SK-N-MC (cell line): ENCODE measurements at places on chromosomes 11 and 22.

GRCh38 chr11:77049026-77049425 is 14.8 kb downstream of the B3GNT6 start:
- no peak for DNase-seq

DNA sequence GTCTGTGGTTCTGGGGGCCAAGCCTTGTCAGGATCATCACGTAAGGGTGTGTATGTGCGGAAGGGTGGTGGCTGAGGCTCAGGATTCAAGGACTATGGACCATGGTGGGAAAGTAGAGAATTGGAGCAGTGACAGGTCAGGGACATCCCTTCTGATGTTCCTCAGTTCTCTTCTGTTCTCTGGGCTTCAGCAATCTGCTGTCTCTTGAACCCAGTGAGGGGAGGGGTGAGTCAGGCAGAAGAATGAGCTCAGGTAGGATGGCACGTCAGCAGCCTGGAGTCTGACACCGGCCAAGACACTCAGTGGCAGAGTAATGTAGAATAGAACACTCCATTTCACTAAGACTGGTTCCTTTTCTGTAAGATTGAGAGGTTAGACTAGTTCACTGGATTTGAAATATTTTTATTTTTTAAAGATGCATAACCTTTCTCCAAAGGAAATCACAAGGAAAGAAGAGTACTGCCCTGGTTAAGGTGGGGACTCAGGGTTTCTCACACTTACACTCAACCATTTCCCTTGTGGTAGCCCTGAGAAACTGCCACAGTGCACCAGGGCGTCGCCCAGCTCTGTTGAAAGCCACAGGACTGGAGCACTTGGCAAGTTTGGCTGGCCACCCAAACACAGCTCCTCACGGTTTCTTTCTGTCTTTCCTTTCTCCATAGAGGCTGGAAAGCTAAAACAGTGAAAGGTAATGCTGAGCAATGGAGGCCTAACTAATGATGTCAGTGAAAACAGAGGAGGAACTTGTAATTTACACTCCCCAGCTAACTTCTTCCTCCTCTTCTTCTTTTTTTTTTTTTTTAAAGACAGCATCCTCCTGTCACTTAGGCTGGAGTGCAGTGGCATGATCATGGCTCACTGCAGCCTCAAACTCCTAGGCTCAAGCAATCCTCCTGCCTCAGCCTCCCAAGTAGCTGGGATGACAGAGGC is 23.1 kb upstream of the MICAL2 start:
- DNase-seq = no peak

- DNase-seq = peak; percentile 24
Observed at GRCh38 chr11:36478700-36479329, 31.3 kb downstream of the TRAF6 start.

- no peak for DNase-seq
Observed at GRCh38 chr11:101666916-101667315, 83.1 kb upstream of the TRPC6 start.

GRCh38 chr11:123570939-123571580 is 83.4 kb downstream of the SCN3B start:
- no peak for DNase-seq

- DNase-seq = no peak
Observed at GRCh38 chr11:76579056-76579751, 91.3 kb downstream of the LRRC32 start.

DNA sequence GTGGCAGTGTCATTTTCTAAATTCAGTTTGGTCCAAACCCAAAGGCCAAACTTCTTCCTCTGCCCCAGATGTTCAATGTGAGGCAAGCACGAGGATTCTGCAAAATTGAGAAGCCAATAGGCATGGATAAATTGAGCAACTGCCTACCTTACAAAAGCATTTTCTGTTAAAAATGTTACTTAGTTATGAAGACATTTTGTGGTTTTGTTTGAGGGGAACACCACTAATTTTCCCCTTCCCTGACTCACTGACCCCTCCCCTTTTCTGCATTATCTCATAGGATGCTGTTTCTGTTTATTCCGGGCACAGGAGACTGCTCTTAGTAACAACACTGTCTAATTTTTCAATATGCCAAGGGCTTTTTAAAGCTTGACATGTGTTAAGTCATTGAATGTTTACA is 462.8 kb downstream of the INSC start:
- DNase-seq = no peak

DNA sequence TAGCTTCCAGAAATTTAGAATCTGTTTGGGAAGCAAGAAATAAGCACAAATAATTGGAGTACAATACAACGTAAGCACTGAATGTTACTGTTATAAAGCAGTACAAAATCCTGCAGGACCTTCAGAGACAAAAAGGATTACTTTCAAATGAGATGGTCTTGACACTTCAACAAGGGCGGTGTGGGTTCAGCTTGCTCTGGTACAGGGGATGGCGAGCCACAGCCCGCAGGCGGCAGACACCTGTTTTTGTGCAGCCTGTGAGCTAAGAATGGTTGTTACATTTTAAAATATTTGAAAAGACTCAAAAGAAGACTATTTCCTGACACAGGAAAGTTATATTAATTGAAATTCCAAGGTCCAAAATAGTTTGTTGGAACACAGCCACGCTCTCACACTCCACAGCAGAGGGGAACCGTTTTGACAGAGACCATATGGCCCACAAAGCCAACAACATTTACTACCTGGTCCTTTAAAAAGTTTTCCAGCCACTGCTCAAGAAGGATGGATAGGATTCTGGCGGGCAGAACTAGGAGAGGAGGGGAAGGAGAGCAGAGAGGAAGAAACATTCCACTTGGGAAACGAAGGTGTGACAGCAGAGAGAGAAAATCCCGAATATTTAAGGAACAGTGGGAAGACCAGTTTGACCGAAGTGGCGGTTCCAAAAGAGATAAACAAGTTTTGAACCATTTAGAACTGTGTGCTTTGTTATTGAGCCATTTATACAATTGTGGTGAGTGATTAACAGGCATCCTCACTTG is 6.3 kb downstream of the PRDM10 start:
- no peak for DNase-seq

- DNase-seq = no peak
Observed at GRCh38 chr11:92226331-92227229, 2.0 kb downstream of the FAT3 start.

DNA sequence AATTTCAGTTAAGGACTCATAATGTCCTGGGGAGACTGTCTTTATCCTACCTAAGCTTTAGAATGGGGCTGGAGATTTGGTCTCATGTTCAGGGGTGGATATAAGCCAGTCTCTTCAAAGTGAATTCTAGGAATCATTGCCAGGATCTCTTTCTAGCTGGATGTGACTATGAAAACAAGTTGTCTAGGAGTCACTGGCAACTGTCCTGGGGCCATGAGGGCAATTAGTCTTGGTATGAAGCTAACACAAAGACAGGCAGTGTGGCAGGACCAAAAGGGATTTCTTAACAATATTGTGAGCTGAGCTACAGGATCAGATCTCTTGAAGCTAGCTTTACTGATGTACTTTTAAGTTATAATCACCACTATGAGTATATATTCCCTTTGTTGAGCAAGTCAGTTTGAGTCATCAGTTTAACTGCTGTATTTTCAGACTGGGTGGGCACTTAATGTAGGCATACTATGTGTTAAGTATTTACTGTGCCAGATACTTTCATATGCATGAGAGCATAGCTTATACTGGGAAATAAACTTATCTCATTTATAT is 390.0 kb upstream of the CCDC90B start:
- DNase-seq = no peak

GRCh38 chr11:126366064-126366822 is 10.8 kb downstream of the ST3GAL4 start:
- DNase-seq = no peak

- DNase-seq = no peak
Observed at GRCh38 chr11:8754241-8754640, 71.6 kb downstream of the RPL27A start.

DNA sequence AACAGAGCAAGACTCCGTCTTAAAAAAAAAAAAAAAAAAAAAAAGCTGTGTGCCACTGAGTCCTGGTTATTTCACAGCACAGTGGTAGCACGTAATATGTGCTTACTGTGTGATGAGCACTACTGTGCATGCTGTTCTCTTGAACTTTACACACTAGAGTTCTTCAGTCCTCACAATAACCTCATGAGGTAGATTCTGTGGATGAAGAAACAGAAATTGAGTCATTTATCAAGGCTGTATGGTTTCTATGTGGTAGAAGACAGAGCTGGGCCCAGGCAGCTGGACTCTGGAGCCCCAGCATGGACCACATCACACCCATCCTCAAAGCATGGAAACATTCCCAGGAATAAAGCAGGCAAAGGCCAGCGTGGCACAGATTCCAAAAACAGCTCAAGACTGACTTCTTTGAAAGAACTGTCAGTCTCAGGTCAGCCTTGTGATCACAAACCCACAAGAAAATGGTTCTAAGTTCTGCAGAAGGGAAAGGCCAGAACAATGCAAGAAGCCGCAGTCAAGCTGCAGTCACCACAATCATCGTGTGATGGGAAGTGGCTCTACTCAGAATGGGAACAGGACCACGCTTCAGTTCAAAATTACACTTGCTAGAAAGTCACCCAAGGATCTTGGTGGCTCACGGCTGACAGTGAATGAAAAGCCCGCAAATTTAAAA is 49.5 kb downstream of the MICAL3 start:
- no peak for DNase-seq

GRCh38 chr11:75896843-75897419 is 81.9 kb downstream of the UVRAG start:
- peak; percentile 40 for DNase-seq

DNA sequence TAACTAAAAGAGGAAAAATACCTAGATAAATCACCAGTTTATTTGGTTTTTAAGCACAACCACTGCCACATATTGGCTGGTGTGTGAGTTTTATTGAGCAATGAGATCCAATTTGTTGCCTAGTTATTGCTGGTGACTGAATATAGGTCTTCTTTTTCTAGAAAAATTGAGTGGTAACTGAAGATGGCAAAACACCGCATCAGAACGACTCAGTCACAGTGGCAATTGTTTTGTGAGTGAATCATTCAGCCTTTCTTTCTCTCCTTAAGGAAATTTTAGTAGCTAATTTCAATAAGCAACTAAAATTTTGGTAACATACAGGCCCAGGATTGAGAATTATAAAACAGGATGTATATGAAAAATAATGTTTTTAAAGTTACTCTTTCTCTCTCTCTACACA is 533.0 kb downstream of the KCNA4 start:
- DNase-seq = no peak

- no peak for DNase-seq
Observed at GRCh38 chr11:61007383-61007955, 36.0 kb downstream of the CD6 start.

DNA sequence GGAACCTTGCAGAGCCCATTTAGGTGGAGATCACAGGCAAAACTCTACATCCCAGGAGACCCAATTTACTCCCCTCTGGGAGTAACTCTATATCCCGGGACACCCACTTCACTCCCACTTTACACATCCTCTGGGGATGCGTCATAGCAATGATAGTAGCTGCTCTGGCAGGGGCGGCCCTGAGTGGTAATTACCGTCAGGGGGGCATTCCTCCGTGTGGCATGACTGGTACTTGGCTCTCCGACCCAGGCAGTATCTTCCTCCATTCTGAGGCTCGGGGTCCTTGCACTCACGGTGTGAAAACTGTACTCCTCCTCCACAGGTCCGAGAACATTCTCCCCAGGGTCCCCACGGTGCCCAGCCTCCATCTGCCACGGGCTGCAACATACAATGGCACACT is 17.2 kb downstream of the ADAMTS8 start:
- DNase-seq = no peak

- DNase-seq = no peak
Observed at GRCh38 chr11:104001561-104002056, 34.8 kb upstream of the DDI1 start.

DNA sequence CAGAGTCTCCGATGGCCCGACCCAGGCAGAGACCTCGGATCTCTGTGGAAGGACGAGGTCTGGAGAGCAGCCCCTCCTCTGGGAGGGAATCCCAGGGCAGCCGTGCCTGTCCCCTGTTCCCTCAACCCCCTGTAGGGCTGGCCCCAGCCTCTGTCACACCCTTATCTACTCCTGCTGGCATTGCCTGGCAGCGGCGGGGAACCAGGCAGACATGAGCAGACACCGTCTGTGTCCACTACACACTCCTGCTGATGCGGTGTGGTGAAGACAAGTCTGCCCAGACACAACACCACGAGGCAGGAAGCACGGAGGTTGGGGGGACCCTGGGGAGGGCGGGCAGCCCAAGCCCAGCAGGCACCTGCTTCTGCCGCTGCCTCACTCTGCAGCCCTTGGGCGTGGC is 52.5 kb upstream of the A4GALT start:
- DNase-seq = no peak

DNA sequence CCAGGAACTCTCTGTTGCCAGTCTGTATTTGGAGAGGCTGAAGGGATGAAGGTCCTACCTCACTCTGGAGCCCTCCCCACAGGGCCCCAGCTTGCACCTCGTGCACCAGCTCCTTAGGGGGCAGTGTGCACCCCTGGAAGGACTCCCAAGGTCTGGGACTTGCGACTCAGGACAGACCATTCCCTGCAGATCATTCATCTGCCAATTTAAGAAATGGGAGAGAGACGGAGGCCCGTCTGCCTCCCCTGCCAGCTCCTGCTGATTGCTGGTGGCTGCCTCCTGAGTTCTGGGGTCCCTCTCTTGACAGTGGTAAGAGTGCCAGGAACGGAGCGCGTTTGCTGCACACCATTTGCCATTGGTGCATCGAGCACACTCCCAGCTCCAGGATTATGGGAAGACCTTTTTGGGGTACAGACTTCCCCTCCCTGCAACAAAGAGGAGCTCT is 27.4 kb upstream of the MALAT1 start:
- no peak for DNase-seq

GRCh38 chr11:96219981-96220623 is 122.9 kb downstream of the MAML2 start:
- peak; percentile 63 for DNase-seq

DNA sequence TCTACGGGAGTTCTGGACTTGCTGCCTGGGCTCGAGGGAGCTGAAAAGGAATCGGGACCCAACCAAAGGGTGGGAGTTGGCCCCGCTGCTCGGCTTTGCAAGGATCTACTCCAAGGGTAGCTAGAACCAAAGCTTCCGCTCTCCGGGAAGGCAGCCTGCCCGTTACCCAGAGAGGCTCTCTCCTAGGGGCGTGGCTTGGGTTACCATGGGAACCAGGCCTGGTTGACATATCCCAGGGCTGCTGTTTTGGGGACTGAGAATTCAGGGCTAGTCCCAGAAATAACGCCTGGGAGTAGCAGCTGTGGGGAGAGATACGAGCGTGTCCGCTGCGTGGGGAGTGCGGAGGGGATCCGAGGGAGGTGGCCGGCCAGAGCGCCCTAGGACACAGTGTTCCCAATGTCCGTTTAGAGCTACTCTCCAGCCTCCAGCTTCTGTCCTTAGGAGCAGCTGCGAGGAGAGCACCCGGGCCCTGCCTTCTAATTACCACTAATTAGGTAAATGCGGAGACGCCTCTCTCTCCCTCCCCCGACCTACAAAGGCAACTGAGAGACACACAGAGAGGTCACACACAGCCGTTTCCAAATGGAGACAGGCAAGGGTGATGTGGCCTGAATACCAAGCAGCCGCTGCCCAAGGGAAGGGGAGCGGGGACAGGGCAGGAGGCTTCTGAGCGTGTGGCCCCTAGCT is 141.6 kb upstream of the CADM1 start:
- DNase-seq = no peak

- no peak for DNase-seq
Observed at GRCh38 chr22:46638601-46639431, 18.6 kb downstream of the GRAMD4 start.

- no peak for DNase-seq
Observed at GRCh38 chr11:133829566-133829965, 15.7 kb downstream of the SPATA19 start.
